ENCODE measurements at places on chromosomes 4 and X. TPM values are rescaled to one million over a fixed set of nuclear protein-coding genes. Genes with fewer than 3 reads are reported as not detected.

INTS12 gene
- 15.1 TPM for total RNA-seq

CRMP1 gene
- total RNA-seq = under 0.01 TPM

CENPVL2 gene
- total RNA-seq = not detected

RAI2 gene
- total RNA-seq = 2.0 TPM

YY2 gene
- 4.0 TPM for total RNA-seq

TRIM61 gene
- total RNA-seq = 3.0 TPM

NALF2 gene
- not detected for total RNA-seq

FAM236B gene
- total RNA-seq = not detected

HGFAC gene
- 0.13 TPM for total RNA-seq
